ENCODE measurements at places on chromosomes 2 and 18.

GRCh38 chr2:228599297-228599696, 417.8 kb upstream of the SPHKAP start:
- DNase-seq, result no peak

GRCh38 chr2:22449696-22450095, 935.3 kb upstream of the KLHL29 start:
- no peak for DNase-seq

GRCh38 chr2:150036622-150037021, 449.0 kb upstream of the MMADHC start:
- no peak for DNase-seq

DNA sequence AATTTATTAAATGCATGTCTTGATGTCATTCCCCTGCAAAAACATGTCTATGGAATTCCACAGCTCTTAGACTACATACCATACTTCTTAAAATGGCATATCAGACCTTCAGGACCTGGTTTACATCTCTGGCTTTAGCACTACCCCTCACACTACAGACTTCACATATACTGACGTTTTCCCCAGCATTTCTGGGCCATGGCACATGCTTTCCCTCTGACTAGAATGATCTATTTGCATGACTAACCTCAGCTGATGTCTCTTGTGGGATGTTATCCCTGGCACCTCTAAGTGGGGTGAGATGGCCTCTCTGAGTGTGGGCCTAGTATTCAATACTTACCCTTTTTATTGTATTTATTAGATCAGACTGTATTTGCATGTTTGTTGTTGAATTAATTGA, 381.6 kb downstream of the ERBB4 start:
- DNase-seq, result no peak

- no peak for DNase-seq
Measured at GRCh38 chr2:157746234-157746950, 117.7 kb upstream of the ACVR1C start.

DNA sequence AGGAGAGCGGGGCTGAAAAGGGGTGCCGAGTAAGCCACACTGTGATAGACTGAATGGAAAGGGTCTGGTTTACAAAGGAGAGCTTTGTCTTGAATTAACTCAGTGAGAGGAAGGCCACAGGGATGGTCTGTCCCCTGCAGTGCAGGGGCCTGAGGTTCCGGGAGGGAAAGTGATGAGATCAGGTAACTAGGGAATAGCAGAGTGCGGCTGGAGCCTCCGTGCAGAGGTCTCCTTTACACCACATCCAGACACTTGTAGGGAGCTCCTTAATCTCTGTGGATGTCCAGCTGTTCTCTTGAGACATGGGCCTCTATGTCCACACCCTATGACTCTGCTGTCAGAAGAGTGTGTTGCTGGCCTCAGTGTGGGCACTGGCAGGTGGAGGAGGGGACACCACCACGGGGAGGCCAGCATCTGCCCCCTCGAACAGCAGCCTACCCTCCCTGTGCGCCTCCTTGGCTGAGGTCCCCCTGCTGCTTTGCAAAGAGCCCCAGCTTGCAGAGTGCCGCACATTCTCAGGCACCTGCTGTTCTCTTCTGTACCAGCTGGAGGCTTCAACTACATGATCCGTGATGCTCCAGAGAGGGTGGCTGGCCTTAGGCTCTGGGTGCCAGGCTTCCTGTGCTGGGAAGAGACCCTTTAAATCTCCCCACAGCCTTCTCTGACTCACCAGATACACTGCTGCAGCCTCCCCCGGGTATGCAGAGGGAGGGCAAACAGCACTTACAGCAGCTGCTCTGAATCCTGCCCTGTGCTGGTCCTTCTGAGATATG, 25.9 kb downstream of the ENOSF1 start:
- DNase-seq, result no peak

DNA sequence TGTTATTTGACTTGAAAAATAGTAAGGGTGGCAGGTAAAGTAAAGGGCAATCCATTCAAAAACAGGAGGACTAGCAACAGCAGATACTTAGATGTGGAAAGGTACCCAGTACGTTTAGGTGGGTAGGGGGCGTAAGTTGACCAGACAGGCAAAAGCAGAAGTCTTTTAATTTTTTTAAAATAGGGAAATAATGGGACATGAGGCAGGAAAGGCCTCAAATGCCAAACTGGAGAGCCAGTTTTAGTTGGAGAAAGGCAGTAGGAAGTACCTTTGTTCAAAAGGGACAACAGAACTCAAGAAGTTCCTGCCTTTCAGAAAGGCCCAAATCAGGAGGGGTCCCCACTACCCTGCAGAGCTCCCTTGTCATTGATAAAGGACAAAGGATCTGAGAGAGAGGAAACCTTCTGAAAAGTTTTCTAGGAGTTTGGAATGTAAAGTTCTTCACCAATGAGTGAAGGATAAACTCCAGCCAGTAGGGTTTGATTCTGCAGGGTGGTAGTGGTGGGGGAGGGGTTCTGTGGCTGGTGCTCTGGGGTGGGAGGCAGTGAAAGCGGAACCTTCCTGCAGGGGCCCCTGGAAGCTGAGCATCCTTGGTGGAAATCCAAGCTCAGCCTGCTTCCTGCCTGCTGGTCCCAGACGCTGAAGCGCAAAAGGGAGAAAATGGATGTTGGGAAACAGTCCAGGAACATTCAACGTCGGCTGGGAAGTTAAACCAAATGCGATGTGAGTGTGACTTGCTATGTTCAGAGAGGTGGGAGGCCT, 40.1 kb downstream of the TMEM17 start:
- no peak for DNase-seq

DNA sequence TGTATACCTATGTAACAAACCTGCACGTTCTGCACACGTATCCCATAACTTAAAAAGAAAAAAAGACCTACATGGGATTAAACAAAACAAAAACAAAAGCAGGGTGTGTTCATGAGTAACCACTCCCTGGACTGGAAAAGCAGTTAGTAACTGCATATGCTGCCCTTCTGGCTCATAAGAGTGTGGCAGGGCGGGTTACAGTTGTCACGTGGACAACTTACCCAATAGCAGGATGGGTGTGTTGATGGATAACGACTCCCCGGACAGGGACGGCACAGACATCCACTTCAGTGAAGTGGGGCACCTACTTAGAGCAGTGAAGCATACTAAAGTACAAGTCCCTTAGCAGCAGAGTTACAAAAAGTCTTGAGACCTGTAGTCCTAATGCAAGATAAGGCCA, 136.7 kb downstream of the CCBE1 start:
- DNase-seq, result no peak

DNA sequence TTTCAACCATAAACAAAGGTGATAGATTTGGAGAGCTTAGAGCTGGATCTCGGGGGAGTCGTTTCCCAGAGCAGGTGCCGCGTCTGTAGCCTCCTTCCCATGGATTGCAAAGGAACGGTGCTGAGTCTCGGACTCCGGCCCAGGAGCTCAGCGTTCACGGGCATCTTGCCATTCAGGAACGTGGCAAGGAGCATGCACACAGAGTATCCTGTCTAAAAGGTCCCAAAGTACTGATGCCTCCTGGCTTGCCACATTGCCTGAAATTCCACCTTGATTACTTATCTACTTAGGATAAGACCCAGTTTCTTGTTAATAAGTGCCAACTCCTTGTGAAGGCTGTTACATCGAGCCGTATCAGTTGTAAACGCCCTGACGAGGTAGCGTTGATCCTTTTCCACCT, 197.8 kb upstream of the MYT1L start:
- DNase-seq, result no peak

DNA sequence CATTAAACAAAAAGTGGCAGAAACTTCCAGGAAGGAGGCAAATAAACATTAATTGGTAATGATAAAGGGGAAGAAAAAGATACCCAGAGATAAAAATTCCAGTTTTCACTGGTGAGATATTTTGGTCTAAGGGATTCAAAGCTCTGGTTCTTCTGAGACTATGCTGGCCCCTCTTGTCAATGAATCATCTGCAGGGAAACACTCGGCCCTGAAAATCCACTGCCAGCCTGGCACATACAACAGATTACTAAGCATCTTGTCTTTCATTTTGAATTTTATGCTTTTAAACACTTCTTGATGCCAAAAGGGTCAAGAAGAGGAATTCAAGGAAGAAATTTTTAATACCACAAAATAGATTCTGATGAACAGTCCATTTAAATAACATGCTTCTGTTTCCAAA, 1603.8 kb upstream of the ZEB2 start:
- DNase-seq, result no peak

- DNase-seq, result no peak
Measured at GRCh38 chr2:144027593-144027992, 492.3 kb downstream of the ZEB2 start.

DNA sequence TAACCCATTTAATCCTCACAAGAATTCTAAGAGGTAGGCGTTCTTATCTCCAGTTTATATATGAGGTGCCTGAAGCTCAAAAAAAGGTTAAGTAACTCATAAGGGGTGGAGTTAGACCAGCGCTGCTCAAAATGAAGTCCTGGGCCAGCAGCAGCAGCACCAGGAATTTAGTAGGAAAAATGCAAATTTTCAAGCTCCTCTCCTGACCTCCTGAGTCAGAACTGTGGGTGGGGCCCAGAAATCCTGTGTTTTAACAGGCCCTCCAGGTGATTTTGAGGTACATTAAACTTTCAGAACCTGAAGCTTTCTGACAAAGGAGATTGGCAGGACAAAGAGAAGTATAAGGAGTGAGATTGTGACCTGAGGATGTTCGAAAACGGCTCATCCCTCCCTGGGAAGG, 66.0 kb upstream of the CCDC85A start:
- no peak for DNase-seq

GRCh38 chr2:7237466-7237865, 320.3 kb downstream of the RNF144A start:
- DNase-seq, result no peak

- no peak for DNase-seq
Measured at GRCh38 chr2:75598589-75599155, 37.9 kb upstream of the EVA1A start.

- DNase-seq, result no peak
Measured at GRCh38 chr2:222884805-222885424, 24.1 kb downstream of the ACSL3 start.

DNA sequence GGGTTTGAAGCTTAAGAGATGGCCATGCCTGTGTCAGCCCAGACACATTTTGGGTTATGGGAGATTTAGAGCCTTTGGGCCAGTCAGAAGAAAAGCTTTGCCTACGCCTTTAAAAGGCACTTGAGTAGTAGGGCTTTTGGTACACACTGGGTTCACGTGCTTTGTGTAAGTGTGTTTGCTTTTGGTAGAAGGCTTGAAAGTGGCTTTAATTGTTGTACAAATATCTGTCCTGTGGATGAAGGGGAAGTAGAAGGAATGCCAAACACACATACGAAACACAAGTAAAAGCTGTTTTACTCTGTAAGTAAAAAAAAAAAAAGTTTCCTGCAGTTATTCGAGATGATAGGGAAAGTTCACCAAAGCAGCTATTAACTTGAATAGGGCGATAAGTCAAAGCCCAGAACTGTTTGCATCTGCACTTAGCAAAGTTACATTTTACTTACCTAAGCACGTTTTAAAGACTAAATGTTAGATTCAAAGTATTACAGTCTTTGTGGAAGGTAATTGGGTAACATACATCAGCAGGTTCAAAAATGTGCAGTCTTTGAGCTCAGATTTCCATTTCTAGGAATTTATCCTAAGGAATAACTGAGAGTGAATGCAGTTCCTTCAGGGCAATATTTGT, 75.4 kb downstream of the STK25 start:
- DNase-seq, result no peak

- DNase-seq, result no peak
Measured at GRCh38 chr2:98827625-98828368, 96.9 kb upstream of the MGAT4A start.

GRCh38 chr2:55014962-55015939, 35.0 kb downstream of the RTN4 start:
- no peak for DNase-seq

DNA sequence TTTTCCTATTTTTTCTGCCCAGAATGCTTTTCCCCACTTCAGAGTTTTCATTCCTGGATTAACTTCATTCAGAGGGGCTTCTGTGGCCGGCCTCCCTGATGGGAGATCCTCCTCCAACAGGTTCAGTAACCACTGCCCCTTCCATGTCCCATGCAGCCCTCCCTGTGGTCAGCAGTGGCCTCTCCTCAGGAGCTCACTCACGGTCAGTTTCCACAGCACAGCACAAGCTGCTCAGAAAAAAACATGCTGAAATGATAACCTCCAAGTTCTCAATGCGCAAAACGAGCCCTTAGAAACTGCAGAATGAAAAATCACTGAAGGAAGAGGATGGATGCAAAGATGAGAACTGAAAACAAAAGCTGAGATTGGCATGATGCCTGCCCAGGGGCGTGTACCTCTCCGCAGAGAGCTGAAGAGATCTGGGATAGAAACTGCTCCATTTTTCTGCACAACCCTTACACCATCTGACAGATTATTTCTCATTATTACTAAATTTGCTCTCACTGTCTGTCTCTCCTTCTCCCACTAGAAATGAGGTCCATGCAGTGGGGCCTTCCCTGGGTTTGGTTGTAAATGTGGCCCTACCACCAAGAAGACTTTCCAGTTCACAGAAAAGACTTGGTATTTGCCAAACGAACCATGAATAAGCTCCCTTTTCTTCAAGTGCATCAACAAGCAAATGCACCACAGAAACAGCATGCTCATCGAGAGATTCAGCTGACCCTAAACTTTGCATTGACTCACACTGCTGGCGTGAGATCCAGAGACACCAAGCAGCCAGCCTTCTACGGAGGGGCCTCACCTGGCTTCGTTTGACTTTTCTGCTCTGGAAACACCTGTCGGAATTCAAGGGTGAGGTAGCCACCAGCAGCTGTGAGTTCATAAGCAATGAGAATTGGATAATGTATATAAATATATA, 51.5 kb downstream of the TMEM18 start:
- no peak for DNase-seq

GRCh38 chr18:76819411-76820136, 2.8 kb upstream of the ZNF236 start:
- no peak for DNase-seq

DNA sequence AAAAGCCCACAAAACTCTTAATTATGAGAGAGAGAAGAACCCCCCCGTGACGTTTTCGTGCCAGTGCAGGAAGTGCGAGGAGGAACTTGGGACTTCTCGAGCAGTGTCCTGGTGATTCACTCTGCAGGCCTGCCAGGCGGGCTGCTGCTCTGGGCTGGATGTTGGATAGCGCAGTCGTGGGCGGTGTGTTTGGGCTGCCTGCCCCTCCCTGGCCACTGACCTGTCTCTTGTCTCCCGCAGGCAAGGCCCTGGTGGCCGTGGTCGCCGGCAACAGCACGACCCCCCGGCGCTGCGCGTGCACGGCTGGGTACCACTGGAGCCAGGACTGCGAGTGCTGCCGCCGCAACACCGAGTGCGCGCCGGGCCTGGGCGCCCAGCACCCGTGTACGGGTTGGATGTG, 29.0 kb downstream of the TNFRSF11A start:
- DNase-seq, result no peak

DNA sequence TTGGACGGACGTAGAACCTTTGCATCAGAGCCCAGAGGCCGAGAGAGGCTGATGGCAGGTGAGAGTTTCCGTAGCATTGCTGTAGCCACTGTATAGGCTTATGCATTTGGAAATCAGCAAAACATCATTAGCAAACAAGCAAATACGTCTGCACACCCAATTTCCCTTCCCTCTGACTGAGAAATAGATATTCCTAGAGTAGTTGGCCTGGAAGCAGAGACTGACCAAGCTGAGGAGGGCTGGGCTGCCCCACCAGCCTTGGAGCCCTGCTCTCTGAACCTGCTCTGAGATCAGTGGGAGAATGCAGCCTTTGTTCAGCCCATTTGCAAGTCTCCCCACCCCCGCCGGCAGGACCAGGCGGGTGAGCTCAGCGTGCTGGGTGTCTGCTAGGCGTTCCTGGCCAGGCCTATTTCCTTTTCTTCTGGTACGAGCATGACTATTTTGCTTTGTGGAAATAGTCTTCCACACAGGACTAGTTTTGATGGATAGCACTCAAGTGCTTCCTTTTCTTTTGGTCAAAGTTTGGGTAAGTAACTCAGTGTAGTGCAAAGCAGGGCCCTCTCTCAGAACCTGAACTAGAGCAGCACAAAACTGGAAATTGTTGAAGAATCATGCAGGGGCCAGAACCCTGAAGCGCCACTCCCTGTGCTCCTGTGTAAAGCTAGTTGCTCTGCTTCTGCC, 21.9 kb upstream of the RNF149 start:
- DNase-seq, result no peak

Measured in stimulated activated CD8-positive, alpha-beta memory T cell treated with anti-CD3 and anti-CD28 coated beads, Interleukin-15, amount 100 ng/mL, for 4 hours (primary cell).